Inflammatory macrophage treated with lipopolysaccharide for 4 hours (primary cell): ENCODE measurements at places on chromosomes 5 and 9.

- DNase-seq, result no peak
Observed at GRCh38 chr9:100575006-100575405, 2.9 kb upstream of the CAVIN4 start.

DNA sequence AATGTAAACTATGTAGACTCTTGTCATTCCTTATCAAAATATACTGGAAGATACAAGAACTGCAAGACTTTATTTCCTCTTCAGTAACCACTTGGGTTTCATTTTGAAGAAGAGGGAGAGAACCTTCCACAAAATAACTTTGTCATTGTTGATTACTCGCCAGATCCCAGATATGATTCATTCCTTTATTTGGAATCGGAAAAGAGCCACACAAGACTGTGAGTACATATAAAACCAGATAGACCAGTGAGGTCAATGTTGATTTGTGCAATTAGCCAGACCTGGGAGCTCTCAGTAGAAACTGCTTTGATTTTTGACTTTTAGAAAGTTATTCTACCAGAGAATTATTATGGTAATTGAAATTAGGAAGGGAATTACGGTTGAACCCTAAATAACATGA, 146.1 kb downstream of the TMEM167A start:
- peak; percentile 63 for DNase-seq

GRCh38 chr9:112130347-112130746, 44.8 kb downstream of the SUSD1 start:
- no peak for DNase-seq

- DNase-seq, result no peak
Observed at GRCh38 chr5:38531518-38531917, 24.9 kb downstream of the LIFR start.

- peak; percentile 77 for DNase-seq
Observed at GRCh38 chr9:131728546-131728910, 11.3 kb downstream of the RAPGEF1 start.

DNA sequence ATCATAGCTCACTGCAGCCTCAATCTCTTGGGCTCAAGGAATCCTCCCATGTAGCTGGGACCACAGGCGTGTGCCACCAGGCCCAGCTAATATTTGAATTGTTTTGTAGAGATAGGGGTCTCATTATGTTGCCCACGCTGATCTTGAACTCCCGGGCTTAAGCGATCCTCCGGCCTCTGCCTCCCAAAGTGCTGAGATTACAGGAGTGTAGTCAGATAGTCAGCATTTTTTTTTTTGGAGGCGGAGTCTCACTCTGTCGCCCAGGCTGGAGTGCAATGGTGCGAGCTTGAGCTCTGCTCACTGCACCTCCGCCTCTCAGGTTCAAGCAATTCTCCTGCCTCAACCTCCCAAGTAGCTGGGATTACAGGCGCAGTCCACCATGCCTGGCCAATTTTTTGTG, 1.6 kb upstream of the SAR1B start:
- no peak for DNase-seq

GRCh38 chr9:137630679-137631078, 11.9 kb downstream of the EHMT1 start:
- peak; percentile 11 for DNase-seq

DNA sequence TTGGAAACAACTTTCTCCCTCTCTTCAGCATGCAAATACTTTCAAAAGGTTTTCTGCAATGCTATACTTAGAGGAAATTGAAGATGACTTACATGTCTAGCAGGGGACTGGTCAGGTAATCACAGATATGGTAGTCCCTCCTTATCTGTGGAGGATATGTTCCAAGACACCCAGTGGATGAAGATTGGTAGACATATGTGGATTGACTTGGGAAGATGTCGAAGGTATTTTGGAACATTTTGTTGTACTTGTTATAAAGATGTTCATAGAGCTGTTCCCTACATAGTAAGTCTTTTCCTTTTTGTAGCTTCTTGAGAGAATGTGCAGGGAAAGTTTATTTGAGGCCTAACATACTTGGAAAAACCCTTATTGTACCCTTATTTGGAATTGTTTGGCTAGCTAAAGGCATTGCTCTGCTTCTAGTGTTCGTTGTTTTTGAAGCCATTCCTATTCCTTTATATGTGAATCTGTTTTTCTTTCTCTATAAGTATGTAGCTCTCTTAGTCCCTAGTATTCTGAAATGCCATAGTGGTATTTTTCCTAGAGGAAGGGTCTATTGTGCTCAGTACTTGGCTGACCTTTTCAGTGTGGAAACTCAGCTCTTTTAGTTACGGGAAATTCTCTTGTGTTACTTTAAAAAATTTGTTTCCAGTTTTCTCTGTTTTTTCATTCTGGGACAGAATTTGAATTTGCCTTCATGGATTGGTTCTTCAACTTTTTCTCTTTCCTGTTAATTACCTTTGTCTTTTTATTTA, 25.7 kb downstream of the GPR151 start:
- no peak for DNase-seq

- DNase-seq, result peak; percentile 70
Observed at GRCh38 chr5:143791848-143792731, 19.9 kb upstream of the HMHB1 start.

GRCh38 chr9:135745189-135745588, 43.2 kb downstream of the KCNT1 start:
- no peak for DNase-seq

DNA sequence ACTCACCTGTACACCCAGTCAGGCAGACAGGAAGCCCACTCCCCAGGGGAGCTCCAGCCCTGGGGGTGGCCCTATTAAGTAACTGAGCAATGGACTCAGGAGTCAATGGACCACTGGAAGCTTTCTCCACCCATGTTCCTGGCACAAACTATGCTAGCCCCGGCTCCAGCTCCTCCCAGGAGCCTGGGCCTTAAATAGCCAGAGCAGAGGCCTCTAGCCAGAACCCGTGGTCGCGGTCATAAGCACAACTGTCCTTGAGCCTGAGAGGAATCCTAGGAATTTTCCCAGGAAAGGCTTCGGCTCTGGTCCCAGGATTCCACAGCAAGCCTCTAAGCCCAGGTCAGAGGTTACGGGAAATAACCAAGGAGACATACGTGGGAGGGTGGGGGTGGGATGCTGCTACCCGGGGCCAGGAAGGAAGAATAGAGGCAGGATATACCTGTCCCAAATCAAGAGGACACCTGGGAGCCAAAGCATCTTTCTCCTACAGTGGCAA, 5.5 kb downstream of the SEPTIN8 start:
- no peak for DNase-seq

- DNase-seq, result peak; percentile 16
Observed at GRCh38 chr5:178569485-178569884, 20.7 kb downstream of the COL23A1 start.

DNA sequence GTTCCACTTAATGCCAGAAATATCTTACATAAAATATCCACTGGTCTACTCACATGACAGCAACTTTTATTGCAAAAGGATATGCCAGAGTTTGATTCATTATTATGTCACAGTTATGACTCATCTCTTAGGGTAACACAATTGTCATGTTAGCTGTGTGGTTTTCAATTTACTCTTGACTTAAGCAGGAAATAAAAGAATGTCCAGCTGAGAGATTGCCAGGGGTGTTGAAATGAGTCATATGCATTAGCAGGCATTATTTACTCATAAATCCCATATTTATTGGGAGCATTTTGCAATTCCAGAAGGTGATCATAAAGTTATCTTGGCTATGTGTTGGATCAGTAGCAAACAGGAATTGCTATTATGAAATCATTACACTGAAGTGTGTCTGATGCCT, 1164.6 kb upstream of the CDH18 start:
- no peak for DNase-seq

- peak; percentile 60 for DNase-seq
Observed at GRCh38 chr9:32728181-32728580, 55.2 kb upstream of the TMEM215 start.

DNA sequence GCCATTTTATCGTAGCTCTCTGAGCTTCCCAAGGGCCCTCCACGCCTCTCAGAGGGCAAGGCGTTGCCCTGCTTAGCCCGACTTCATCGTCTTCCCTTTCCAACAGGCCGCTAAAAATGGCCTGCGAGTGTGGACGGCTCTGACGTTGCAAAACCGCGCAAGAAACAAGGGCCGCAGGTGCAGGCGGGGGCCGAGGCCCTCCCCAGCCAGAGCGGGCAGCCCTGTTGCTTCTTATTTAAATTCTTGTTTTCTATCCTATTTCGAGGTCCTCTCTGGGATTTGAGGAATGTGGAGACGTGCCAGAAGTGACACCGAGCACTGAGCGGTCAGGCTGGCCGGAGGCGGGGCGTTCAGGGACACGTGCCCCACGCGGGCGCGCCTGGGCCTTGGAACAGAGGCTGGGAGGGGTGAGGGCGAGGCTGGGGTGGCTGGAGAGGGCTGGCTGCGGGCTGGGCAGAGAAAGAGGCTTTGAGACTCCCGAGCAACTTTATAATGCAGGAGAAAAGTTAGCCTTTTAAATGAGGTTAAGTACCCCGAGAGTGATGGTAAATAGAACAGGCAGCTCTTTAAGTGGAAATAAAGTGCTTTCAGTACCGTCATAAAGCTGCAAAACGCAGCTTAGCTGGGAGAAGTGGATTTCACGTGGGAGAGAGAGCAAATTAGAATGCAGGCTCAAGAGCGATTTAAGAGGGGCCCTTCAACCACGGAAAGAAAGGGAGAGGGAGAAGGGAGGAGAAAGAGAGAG, 243.6 kb downstream of the AUH start:
- peak; percentile 7 for DNase-seq

DNA sequence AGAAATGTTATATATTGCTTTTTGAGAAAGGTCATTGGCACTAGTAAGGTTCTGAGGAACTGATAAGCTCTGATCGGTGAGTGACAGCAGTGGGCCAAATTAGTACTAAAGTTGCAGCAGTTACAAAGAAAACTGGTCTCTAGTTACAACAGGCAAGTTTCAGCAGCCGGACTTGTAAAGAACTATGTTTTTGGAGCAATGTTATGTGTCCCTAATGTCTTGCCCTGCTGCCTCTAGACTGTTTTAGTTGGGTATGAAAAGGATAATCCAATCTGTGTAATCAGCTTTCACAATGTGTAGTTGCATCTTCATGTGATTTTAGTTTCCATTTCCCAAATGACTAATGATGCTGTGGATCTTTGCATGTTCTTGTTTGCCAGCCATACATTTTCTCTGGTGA, 113.5 kb downstream of the CAMK4 start:
- peak; percentile 15 for DNase-seq

DNA sequence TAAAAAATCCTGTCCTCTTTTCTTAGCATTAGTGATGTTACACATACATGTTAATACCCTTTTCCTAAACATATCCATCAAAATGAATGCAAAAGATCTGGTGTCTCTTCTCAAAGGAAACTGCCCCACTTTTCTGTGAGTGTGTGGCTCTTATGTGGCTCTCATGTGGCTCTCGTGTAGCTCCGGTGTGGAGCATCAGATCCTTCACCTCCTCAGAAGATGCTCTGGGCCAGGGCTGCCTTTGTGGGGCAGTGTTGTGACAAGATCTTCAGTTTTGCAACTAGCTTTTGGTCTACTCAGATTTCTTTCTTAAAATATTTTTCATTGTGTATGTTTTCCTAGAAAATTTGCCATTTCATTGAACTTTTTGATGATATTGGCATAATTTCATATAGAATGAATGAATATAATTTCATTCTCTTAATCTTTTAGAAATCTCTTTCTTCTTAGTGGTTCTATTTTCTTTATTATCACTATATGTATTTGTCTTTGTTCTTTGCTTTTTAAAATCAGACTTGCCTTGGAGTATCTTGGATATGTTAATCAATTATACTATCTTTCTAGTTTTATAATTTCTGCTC, 19.4 kb downstream of the GARNL3 start:
- DNase-seq, result no peak

- DNase-seq, result no peak
Observed at GRCh38 chr9:108225149-108225800, 630.5 kb downstream of the ACTL7B start.

- DNase-seq, result peak; percentile 31
Observed at GRCh38 chr9:70873506-70873905, 247.9 kb downstream of the TRPM3 start.

GRCh38 chr5:177097016-177097985, 10.6 kb downstream of the FGFR4 start:
- no peak for DNase-seq

DNA sequence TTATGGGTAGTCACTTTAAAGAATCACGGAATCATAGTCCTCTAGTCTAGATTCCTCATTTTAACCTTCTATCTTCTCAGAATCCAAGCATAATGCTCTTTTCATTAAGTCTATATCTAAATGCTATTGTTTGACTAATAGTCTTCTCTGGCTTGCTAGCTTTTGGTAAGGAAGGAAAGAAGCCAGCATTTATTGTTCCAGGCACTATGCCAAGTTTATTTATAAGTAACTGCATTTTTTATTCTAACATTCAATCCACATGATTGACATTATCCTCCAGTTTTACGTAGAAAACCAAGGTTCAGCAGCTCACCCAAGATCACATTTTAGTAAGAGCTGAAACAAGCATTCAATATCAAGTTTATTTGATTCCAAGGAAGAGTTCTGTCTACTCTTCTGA, 254.2 kb downstream of the SAXO1 start:
- no peak for DNase-seq

- DNase-seq, result peak; percentile 56
Observed at GRCh38 chr9:113622600-113623400, 159.3 kb downstream of the RGS3 start.

GRCh38 chr5:143033535-143034250, 263.5 kb downstream of the ARHGAP26 start:
- no peak for DNase-seq

- DNase-seq, result no peak
Observed at GRCh38 chr5:72020161-72020983, 86.9 kb upstream of the MAP1B start.

DNA sequence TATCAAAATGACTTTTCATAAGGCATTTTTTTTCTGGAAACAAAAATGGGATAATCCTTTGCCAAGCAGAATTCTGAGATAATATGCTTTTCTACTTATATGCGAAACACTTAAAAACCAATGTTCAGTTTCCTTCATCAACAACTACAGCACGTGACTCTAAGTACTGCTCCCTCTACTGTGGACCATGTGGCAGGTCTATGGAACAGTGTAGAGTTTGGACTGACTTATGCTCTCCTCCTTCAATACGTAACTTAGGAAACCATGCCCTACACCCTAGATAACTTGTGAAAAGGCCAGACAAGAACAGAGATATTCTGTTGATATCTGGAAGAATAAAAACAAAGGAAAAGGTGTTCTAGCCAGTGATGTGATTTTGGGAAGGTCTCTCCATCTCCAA, 111.3 kb upstream of the GNA14 start:
- no peak for DNase-seq

DNA sequence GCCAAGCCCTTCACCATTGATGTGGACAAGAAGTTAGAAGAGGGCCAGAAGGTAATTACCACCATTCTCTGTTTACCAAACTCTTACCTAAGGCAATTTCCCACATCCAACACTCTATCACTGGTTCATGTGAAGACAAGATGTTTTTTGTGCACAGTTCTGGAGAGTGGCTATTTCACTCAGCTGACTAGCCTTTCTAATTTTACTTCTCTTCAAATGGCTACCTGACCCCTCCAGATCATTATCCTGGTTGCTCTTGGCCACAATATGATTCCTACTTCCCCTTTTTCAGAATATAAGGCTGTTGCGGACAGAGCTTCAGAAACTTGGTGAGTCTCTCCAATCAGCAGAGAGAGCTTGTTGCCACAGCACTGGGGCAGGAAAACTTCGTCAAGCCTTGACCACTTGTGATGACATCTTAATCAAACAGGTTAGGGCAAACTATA, 7.1 kb downstream of the KIF20A start:
- peak; percentile 37 for DNase-seq
